ENCODE measurements at places on chromosomes 4 and X.

GRCh38 chrX:110178179-110178865, 139.6 kb downstream of the AMMECR1 start:
- peak; percentile 23 for DNase-seq

DNA sequence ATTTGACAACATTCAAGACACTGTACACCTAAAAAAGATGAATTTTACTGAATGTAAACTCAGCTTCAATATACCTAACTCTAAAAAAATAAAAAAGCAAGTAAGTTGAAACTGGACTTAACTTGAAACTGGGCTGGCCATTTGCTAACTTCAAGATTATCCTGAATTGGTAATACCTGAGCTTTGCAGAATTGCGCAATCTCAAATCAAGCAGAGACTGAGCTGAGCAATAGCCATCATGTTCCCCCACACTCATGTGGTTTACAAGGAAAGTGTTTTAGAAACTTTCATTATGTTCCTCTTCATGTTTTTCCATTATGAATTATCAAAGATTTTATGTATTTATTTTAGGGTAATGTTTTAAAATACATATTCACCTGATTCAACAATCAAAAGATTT, 38.7 kb downstream of the ANXA5 start:
- DNase-seq, result no peak

GRCh38 chr4:75666299-75666698, 6.9 kb downstream of the G3BP2 start:
- no peak for DNase-seq

DNA sequence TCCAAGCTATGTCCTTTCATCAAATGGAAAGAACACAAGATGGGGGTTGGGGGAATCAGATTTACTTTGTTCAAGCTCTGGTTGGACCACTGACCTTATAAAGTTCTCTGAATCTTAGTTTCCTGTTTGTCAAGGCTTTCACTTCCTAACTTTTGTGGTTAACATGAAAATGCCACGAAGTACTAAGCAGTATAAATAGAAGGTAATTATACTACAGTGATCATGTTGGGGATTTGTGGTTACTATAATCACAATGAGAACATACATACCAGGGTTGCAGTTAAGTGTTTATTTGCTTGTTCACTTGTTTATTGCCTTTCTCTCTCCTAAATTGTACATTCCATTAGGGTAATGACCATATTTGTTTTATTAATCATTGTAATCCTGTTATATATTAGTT, 53.2 kb downstream of the SPRY1 start:
- no peak for DNase-seq

DNA sequence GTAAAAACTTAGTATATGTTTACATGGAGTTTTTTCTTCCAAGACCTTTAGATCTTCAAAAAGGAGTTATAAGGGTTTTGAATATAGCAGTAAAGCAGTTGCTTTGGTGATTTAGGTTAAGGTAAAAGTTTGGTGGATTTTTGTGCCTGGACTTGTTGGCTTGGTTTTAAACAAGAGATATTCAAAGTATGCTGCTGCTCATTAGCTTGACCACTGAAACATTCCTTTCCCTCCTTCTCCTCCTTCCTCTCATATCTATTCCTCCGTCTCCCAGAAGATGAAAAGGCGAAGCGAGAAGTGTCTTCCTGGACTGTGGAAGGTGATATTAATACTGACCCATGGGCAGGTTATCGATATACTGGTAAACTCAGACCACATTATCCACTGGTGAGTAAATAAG, 38.4 kb downstream of the METAP1 start:
- DNase-seq, result no peak

DNA sequence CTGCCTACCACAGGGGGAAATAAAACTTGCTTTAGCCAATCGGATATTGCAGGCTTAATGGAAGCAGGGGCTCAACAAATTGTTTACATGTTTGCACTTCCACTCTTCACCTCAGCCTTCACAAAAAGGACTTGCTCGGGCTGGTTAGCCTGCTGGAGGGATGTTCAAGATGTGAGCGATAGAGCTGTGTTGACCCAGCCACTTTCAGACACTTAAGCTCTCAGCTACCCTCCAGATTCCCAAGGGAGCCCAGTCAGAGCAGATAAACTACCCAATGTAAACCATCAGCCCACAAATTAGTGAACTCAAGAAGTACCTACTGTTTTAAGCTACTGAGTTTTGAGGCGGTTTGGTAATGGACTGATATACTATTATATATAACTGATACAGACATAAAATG, 508.4 kb upstream of the FTHL17 start:
- no peak for DNase-seq

DNA sequence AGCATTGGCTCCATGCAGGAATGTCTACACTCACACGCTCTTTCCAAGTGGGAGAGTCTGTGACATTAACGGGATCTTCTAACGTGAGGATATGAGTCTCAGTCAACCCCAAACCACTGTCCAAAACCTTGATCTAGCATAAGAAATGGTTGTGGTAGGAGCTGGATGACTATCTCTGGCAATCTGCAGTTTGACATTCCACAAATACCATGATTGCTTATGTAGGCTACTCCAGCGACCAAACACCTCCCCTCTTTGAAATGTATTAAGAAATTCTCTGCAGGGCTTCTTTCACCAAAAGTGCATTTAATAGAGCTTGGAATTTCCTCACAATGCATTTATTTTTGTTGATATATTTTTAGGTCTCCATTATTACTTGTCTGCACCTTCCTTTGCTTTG, 14.1 kb upstream of the STX18 start:
- no peak for DNase-seq

- DNase-seq, result no peak
Observed at GRCh38 chr4:149835280-149835679, 19.6 kb upstream of the IQCM start.

DNA sequence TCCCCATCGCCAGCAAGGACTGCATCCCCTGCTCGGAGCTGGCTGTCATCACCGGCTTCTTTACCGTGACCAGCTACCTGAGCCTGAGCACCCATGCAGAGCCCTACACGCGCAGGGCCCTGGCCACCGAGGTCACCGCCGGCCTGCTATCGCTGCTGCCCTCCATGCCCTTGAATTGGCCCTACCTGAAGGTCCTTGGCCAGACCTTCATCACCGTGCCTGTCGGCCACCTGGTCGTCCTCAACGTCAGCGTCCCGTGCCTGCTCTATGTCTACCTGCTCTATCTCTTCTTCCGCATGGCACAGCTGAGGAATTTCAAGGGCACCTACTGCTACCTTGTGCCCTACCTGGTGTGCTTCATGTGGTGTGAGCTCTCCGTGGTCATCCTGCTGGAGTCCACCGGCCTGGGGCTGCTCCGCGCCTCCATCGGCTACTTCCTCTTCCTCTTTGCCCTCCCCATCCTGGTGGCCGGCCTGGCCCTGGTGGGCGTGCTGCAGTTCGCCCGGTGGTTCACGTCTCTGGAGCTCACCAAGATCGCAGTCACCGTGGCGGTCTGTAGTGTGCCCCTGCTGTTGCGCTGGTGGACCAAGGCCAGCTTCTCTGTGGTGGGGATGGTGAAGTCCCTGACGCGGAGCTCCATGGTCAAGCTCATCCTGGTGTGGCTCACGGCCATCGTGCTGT, 31.5 kb downstream of the WFS1 start:
- no peak for DNase-seq

Measured in NCI-H2029 (cell line).